ENCODE measurements at places on chromosomes 2 and 18. TPM values are rescaled to one million over a fixed set of nuclear protein-coding genes. Genes with fewer than 3 reads are reported as not detected.

- DNase-seq = no peak
These were observed 40.6 kb upstream of the RBMS1 start for GRCh38 chr2:160534249-160534648.

Gene SNORC
- 1.2 TPM for total RNA-seq

Gene IL36G
- not detected for total RNA-seq

Gene PROC
- 0.17 TPM for total RNA-seq

Gene BOLL
- total RNA-seq = not detected

DNA sequence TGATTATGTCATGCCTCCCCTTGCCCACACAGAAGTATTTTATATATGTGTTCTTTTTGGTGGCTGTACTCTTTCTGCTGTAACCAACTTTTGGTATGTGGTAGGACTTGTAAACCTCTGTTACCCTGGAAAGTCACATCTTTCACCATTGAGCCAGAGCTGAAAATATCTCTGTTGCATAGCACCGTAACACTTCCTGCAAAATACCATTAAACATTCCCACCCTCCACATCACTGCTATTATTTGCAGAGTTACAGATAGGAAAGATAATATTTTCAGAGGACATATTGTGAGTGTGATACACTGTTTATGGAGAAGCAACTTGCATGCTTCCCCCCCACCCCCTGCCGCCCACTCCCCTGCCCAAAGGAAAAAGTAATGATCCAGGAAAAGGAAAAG, 44.8 kb downstream of the CAB39 start:
- DNase-seq = peak; percentile 57

Gene KCNIP3
- total RNA-seq = 10.4 TPM

Gene MDH1
- total RNA-seq = 227 TPM
